ENCODE measurements at places on chromosomes 12 and 14. TPM values are rescaled to one million over a fixed set of nuclear protein-coding genes. Genes with fewer than 3 reads are reported as not detected.

Gene NR1H4
- total RNA-seq, result not detected

Gene SLC15A4
- 28.2 TPM for total RNA-seq

Gene SLC25A47
- not detected for total RNA-seq

DNA sequence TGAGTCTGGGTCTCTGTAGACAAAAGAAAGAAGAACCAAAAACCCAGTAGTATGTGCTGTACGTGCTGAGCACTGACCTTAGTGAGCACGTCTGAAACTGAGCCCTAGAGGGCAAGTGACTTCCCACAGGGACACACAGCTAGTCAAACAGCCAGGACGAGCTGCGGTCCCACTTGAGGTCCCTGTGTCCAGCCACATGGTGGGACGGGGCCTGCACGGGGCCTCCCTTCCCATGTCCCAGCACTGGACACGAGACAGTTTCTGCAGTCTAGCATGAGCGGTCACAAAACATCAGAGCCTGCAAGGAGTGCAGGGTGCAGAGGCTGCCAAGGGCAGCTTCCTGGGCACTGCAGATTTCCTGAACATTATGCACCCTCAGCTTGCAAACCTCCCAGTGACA lies 121.6 kb downstream of the NCOR2 start:
- no peak for DNase-seq

Gene INF2
- 104 TPM for total RNA-seq

Gene CFAP54
- total RNA-seq, result 0.99 TPM

Gene SLC2A13
- 14.3 TPM for total RNA-seq

DNA sequence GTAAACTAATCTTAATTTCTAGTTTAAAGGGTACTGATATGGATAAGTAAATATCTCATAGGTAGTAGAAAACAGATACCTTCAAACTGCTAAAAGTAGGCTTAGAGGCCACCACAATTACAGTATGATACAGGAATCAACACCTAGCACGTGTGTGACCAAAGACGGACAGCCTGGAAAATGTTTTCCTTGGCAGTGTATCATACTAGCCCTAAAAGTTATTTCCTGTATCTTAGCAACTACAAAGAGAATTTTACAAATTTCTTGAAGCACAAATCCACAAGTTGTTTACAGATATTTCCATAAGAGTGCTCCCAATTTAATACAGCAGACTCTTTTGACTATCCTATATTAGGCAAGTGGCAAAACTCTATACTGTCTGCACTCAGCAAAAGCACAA lies 106.0 kb downstream of the ITPR2 start:
- no peak for DNase-seq

GRCh38 chr14:22532345-22533056 lies 56.5 kb downstream of the DAD1 start:
- no peak for DNase-seq

DNA sequence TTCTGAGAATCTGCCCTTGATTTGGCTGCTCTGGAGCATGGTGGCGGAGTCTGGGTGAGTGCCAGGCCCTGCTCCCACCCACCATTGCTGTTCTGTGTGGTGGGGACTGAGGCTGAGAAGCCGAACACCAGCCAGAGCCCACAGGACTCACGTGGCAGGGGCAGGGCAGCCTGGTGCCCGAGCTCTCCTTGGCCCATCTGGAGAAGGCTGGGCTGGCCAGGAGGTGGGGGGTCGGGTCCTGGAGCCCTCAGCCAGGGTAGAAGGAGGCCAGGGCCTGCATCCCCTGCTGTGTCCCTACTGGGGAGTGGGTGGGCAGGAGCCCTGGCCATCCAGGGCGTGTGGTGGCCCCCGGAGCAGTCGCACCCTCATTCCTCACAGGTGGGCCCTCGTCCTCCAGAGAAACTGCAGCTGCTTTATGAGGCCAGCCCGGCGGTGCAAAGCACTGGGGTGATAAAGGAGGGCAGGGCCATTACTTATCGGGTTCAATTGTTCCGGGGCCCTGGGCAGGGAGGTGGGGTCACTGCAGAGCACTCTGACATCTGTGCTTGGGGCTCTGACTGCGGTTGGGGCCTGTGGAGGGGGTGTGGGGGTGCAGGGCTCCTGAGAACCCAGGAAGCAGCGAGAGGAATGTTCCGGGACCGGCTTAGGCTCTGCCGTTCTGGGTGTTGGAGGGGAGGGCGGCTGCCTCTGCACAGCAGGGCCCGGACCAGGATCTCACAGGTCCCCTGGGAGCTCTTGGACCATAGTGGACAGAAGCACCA lies 217.5 kb upstream of the C14orf180 start:
- DNase-seq, result peak; percentile 35

DNA sequence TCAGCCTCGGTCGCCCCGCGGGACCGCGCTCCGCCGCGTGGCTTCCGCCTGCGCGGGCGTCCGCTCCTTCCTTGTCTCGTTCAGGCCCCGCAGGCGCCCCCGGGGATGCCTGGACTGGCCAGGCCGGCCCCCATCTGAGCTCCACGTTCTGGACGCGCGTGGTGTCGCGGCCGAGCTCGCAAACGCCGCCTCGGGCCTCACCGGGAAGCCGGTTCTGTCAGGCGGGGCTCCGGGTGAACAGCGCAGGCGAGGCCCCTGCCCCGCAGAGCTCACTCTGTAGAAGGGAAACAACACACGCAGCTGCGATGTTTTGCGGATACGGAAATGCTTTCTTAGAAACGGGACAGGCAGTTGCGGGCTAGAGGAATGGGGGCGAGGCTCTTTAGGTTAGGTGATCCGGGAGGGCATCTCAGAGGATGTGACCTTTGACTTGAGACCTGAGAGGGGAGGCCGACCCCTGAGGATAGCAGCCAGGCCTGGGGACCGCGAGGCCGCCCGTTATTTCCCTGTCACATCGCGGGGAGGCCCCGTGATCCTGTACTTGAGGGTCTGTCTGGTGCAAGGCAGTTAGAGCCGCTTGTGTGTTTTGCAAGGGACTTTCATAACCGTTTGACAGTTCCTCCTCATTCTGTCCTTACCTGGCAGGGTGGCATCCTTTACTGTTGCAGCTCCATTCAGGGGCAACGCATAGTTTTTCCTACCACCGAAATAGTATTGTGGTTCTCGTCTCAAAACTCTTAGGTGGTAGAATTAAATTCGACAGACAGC lies 584 bp downstream of the VRK1 start:
- DNase-seq, result peak; percentile 71

DNA sequence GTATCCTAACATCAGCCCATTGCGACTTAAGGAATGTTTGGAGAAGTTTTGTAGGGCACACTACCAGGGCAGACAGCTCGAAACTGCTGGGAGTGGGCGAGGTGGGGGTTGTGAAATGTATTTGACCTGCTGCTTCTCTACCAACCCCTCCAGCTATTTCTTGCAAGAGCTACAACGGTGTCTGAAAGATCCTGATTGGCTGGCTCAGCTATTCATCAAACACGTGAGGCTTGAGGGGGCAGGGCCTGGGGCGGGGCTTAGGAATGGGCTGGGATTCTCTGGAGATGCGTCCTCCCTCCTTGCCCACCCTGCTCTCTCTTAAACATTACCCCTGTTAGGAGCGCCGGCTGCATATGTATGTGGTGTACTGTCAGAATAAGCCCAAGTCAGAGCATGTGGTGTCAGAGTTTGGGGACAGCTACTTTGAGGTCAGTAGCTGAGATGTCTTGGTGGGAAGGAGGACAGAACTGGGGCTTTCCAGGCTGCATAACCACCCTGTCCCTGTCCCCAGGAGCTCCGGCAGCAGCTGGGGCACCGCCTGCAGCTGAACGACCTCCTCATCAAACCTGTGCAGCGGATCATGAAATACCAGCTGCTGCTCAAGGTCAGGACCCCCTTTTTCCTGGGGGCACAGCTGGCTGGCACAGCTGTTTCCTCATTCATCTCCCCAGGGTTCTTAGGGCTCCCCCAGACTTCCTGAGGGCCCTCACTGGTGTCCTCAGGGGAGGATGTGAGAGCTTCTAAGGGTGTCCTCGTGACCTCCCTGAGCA lies 3.1 kb downstream of the ARHGEF25 start:
- peak; percentile 91 for DNase-seq

- no peak for DNase-seq
Measured at GRCh38 chr12:29537298-29537697, 39.8 kb upstream of the OVCH1 start.

Gene TEX52
- total RNA-seq, result not detected

Gene CPSF2
- 100 TPM for total RNA-seq

Gene APOF
- not detected for total RNA-seq

DNA sequence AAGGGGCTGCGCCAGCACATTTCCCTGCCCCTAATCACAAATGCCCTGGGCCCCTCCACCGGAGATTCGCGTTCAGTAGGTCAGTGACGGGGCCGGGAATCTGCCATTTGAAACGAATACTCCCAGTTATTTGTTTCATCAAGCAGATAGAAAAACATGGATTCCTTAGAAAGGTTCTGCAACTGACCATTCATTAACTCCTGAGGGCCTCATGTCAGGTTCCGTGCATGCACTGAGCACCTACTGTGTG lies 25.6 kb upstream of the UBC start:
- no peak for DNase-seq

- DNase-seq, result no peak
Measured at GRCh38 chr14:50791201-50791600, 39.8 kb downstream of the NIN start.

GRCh38 chr12:108750526-108750925 lies 19.2 kb upstream of the CORO1C start:
- peak; percentile 38 for DNase-seq

- DNase-seq, result no peak
Measured at GRCh38 chr12:104998423-104999346, 12.6 kb downstream of the NOPCHAP1 start.

Gene KITLG
- total RNA-seq, result 14.3 TPM

GRCh38 chr14:98069712-98070171 lies 1202.3 kb downstream of the BCL11B start:
- DNase-seq, result peak; percentile 65

DNA sequence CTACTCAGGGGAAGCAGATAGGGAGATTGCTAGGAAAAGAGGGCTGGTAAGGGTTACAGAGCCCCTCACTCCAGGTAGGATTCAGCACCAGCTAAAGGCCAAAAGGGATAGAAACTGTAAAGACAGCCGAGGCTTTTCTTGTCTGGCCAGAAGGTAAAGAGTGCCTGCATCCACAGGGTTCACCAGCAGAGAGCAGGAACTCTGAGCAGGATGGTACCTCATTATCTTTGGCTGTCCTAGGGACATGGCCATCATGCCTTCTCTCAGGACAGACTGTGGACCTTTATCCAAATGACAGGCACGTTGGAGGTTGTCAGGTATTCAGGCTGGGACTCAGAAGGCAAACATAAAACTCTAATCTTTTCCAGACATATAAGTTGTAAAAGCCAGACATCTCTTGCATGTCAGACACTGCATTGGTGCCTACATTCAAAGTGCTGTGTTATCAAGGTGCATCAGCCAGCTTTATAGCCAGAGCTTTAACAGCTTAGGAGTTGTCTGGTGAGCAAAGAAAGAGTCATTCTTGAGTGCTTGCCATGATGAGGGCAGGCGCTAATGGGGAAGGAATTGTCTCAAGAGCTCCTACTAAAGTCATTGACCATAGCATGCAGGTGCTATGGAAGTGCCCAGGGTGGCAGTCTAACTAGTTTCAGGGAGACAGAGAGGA lies 89.5 kb downstream of the PELI2 start:
- no peak for DNase-seq

- peak; percentile 71 for DNase-seq
Measured at GRCh38 chr12:17301544-17301943, 695.6 kb upstream of the LMO3 start.

GRCh38 chr12:24839268-24839791 lies 109.6 kb downstream of the BCAT1 start:
- no peak for DNase-seq

GRCh38 chr14:100660882-100661635 lies 65.6 kb upstream of the DLK1 start:
- no peak for DNase-seq

GRCh38 chr14:28999656-29000055 lies 233.1 kb downstream of the FOXG1 start:
- no peak for DNase-seq

Gene NTN4
- total RNA-seq, result 43.4 TPM

- no peak for DNase-seq
Measured at GRCh38 chr12:15535352-15535781, 213.1 kb downstream of the PTPRO start.

GRCh38 chr12:114476159-114476558 lies 70.2 kb upstream of the TBX5 start:
- DNase-seq, result peak; percentile 63

- DNase-seq, result no peak
Measured at GRCh38 chr14:58918066-58918738, 270.3 kb upstream of the DAAM1 start.

GRCh38 chr12:110728628-110729027 lies 14.1 kb downstream of the PPP1CC start:
- DNase-seq, result peak; percentile 10

Gene KRT5
- not detected for total RNA-seq

GRCh38 chr14:61589691-61590581 lies 105.4 kb upstream of the HIF1A start:
- peak; percentile 71 for DNase-seq

DNA sequence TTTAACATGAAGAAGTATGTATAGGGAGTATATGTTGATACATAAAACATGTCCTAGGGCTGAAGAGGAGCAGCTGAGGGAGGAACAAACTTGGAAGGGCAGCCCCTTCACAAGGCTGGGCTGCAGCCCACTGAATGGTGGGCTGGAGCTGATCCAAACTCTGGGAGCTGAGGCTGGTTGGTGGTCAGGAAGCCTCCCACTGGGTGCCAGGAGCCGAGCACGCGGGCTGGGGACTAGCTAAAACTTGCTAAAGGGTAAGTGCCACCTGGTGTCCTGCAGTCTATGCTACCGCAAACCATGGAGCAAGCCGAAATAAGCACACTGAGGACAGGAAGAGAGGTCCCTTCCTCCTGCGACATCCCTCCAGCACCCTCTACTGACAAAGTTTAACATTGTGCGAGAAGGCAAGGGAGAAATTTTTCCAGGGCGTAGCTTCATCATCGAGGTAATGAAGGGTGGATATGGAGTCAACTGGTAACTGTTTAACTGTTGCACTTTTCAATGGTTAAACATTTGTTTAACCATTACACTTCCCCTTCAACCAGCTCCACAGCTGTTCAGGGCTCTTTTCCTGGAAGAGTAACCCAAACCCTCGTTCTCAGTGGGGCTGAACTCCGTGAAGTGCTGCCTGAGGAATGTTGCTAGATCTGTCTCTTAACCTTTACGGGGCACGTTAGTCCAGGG lies 42.2 kb downstream of the EGLN3 start:
- no peak for DNase-seq
